Effector memory CD4-positive, alpha-beta T cell (primary cell): ENCODE measurements at places on chromosomes 4 and X.

GRCh38 chr4:155245105-155245504, 36.7 kb downstream of the NPY2R start:
- DNase-seq = no peak

DNA sequence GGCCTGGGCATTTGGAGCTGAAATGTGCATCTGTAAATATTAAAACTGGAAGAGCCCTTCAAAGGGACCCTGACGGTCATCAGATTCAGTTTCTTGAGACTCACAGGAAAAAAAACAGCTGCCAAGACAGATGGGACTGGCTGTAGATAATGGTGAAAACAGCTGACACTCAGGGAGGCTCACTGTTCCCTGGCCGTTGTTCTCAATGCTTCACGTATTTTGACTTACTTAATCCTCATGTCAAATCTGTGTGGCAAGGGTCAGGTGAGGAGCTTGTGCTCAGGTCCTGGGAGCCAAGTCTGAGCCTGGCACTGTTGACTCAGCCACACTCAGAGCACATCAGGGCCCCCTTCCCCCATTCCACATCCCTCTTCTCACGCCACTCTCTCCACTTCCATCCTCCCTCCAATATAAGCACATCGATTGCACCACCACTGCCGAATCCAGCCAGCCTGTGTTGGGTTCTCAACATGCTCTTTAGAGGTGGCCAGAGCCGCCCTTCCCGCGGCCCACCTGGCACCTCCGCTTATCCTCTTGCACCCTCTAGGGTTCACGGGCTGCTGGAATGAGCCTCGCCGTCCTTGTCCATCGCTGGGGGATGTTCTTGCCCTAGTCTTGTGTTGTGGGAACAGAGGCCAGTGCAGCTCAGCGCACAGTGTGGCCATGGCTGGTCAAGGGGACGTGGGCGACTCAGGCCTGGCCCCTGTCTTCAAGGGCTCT, 40.1 kb downstream of the EVC start:
- no peak for DNase-seq

- DNase-seq = no peak
Measured at GRCh38 chr4:98482503-98482846, 175.9 kb downstream of the TSPAN5 start.

- DNase-seq = no peak
Measured at GRCh38 chrX:47313056-47313455, 57.3 kb upstream of the ZNF157 start.

DNA sequence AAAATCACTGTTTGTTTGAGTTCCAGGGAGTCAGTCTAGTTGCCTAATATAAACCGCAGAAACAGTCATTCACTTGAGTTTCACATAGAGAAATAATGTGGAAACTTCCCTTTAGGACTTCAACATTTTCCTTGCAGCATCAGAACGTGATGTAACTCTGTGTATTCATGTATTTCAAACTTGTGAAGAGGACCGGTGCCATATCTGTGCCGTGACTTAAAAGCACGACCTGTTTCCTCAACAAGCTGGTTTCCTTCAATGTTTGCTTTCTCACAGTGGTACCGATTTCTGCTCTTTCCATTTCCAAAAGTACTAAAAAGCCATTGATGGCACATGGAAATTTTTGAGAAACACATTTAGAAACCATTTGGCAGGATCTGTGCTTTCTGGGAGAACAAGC, 166.6 kb upstream of the RAPGEF2 start:
- DNase-seq = no peak

- no peak for DNase-seq
Measured at GRCh38 chrX:123525123-123525725, 207.6 kb downstream of the THOC2 start.

- DNase-seq = no peak
Measured at GRCh38 chr4:20326977-20327376, 75.3 kb downstream of the SLIT2 start.

DNA sequence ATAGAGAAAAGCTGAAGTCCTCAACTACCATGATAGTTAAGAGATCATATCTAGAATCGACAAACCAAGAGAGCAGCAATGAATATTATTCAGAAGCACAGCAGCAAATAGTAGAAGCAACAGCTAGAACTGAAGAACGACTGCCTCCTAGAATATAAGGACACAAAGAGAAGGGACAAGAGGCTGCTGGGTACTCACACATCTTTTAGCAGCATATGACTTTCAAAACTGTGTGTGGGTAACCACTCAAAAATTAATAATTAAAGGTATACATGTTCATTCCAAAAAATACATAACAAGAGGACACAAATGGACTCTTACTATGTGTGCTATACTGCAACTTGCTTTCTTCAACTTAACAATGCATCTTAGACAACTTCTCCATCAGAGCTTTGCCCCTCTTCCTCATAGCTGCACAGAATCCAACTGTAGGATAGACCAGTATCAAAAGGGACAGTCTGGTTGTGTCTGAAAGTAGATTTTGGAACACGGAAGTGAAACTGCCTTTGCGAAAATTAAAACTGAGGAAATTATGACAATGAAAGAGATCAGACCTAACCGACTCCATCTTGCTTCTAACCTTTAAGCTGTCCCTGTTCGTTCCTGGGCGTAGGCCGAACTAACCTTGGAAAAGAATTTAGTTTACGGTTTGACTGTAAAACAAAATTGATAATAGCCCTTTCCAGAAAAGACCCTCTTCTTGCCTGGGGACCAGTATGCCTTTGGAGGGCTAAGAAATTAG, 125.7 kb downstream of the SH3KBP1 start:
- DNase-seq = no peak

GRCh38 chr4:183580849-183581248, 76.0 kb downstream of the ING2 start:
- DNase-seq = no peak

DNA sequence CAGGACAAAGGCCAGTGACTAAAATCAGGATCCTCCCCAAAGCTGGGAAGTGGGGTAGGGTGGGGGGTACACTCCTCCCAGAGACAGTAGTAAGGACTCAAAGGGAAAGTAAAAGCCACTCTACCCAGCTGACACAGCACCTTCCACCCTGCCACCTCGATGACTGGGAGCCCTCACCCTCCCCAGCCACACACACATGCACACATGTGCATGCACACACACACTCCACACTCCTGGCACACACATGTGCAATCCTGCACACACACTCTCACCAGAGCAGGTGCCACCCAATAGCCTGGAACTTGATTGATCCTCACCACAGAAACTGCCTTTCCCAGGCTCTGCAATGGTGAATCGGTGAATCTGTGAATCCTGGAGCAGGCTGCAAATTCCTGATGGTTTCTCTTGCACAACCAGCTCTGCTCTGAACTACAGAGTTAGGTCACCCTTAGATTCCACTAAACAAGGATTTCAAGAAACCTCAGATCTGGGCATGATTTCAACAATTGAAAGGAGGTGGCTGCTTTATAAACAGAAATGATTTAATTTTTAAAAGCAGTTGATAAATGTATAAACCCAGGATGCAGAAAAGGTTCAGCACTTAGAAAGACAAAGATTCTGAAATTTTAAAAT, 21.5 kb downstream of the AMOT start:
- no peak for DNase-seq

DNA sequence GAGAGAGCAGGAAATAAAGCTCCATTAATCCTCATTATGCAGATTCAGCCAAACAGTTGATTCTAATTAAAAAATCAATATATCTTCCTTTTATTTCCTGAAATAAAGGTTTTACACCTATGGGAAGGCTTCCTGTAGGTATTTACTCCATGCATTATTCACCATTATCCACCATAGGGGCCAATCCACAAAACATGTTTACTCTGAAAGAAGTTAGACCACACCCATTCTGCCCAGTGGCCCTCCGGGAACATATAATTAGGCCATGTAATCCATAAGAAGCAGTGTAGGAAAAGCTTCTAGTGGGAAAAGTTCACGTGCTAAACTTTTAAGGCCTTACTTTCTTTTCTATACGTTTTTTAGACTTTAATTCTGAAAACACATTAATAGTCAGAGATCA, 57.7 kb downstream of the SAT1 start:
- DNase-seq = no peak

DNA sequence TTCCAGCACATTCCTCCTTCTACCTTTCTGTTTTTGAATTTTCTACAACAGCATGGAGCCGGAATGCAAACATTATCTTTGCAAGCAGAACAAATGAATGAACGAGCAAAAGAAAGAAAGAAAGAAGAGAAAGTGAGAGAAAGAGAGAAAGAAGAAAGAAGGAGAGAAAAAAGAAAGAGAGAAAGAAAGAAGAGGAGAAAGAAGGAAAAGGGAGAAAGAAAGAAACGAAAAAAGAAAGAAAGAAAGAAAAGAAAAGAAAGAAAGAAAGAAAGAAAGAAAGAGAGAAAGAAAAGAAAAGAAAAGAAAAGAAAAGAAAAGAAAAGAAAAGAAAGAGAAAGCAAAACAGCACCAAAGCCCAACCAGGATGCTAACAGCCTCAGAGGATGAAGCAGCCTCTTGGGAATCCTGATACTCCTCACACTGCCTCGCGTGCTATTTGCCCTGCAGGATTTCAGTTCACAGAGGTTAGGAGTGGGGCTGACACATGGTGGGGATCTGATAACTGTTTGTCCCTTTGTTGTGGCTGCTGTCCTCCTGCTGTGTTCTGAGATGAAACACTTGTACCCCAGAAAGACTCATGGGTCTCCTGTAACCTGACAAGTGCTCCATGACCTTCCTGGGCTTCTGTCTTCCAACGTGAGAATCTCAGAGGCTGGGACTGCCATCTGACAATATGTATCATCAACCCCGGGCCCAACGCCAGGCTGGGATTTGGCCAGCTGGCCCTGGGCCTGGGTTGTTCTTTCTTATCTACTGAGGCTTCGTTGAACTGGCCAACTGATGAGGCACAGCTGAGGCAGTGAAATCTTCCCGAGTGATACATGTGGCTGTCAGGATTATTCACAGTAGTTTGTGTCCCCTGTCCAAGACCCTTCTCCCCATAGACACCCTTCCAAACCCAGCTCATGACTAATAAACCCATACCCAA, 61.0 kb downstream of the SEPSECS start:
- DNase-seq = no peak

GRCh38 chr4:155705664-155706063, 39.0 kb downstream of the GUCY1A1 start:
- no peak for DNase-seq

GRCh38 chrX:69185886-69186285, 20.6 kb upstream of the PJA1 start:
- DNase-seq = no peak

DNA sequence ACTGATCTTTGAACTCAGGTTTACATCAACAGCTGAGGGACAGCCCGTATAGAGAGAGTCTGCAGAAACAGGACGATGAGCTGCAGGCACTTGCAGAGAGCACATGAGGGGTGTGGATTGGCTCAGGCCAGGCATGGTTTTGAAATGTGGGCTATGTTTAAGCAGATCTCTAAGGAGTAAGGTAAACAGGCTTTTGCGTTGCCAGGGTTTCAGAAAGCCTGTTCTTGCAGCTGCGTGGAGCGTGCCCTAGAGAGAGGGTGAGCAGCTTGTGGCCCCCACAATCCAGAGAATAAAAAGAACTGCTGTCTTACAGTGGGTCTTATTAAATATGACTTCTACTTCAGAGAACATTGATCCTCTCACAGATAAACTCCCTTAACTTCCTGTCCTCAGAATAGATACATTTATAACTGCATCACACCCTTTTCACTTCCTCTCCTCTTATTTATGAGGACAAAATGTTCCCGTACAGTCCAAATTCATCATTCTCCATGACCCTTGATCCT, 64.1 kb downstream of the TMA16 start:
- DNase-seq = no peak

- no peak for DNase-seq
Measured at GRCh38 chrX:103628386-103629317, at the start of gene TCEAL1. Gene TCEAL1 (plus strand): TSS chrX:103628975. CDS start chrX:103629917, 942 bp downstream.

GRCh38 chr4:119540249-119540648, 88.4 kb downstream of the PDE5A start:
- DNase-seq = no peak

GRCh38 chr4:61934198-61934597, 734.1 kb downstream of the ADGRL3 start:
- no peak for DNase-seq

DNA sequence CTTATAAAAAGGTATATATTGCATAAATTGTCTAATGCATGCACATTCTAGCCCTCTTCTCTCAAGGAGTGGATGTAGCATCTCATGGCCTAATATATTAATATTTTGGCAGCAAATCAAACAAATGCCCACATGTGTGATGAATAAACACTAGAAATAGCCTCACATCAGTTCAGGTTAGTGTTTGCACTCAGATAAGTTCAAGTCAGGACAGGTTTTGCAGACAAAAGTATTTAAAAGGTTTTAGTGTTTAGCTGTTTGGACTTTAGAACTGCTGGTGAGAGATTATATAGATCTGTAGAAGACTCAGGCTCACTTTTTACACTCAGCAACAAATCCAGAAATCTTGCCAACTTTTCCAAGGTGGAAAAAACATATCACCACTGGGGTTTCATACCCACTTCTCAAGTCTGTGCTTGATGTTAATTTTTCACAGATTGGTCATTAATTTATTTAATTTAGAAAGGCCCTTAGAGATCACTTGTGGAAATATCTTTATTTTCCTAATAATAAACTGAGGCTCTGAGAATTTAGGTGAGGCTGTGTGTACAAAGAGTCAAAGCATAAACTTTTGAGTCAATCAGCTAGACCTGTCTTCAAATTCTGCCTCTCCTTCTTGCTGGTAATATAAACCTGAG, 362.6 kb downstream of the GASK1B start:
- DNase-seq = no peak

DNA sequence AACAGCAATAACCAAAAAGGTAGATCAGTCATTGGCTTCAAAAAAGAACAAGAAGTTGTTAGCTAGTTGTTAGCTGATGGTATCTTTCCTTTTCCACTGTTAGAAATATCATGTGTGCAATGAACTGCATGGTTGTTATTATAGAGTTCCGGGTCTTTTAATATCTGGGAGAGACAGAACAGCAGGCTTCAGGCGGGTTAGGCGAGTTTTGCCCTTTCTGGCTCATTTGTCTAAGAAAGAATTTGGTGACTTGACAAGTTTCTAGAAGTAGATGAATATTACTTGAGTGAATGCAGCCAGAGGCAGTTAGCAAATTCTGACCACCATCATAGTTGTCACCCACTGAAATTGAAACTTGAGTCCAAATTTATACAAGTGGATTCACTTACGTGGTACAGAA, 88.9 kb upstream of the MID1 start:
- DNase-seq = no peak

- DNase-seq = no peak
Measured at GRCh38 chr4:46387956-46388355, 2.0 kb downstream of the GABRA2 start.

- DNase-seq = no peak
Measured at GRCh38 chr4:54660591-54660990, 2.8 kb downstream of the KIT start.
